ENCODE measurements at places on chromosomes 1 and 21.

- DNase-seq, result no peak
Measured at GRCh38 chr21:38363693-38364092, 106.9 kb downstream of the KCNJ15 start.

DNA sequence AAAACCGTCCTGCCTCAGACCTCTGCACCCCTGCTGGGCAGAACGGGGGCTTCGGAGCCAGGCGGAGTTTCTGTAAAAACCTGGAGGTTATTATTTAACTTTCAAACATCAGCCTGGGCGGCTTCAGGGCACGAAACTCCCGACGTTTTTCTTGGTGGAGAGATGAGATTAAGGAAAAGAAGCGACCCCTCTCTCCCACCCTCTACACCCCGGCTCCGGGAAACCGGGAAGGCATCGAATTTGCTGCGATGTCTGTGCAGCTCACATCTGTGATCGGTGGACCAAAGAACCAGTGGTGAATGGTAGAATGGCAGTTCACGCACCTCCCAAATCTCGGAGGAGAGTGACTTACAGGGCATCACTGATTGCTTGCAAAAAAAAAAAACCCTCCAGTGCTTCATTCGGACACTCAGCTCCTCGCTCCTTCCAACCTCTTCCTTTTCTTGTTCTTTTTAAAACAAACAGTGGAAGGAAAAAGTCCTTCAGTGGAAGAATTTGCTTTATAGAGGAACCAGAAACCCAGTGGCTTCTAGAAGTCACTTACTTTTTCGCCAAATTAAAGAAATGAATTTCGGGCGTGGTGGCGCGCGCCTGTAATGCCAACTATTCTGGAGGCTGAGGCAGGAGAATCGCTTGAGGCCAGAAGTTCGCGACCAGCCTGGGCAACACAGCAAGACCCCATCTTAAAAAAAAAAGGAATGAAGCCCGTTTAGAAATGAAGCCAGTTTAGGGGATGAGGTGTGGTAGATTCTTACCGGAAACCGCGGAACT, 884 bp downstream of the PHACTR4 start:
- DNase-seq, result no peak

- DNase-seq, result no peak
Measured at GRCh38 chr1:165560883-165561656, 17.3 kb downstream of the LRRC52 start.

GRCh38 chr1:149972547-149972946, 35.9 kb upstream of the MTMR11 start:
- no peak for DNase-seq

DNA sequence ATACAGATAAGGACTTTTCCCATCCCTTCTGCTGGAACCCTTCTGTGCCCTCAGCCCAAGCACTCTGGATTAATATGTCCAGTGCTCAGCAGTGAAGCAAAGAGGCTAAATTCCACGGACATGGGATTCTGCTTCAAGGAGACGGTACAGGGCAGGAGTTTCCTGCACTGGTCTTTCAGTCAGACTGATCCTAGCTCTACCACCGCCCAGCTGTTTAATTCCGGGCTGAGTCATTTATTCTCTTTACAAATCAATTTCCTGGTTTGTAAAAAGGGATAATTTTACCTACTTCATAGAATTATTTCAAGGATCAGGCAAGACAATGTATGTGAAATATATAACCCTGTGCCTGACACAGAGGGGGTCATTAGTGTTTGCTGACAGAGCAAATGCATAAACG, 41.6 kb upstream of the NRDC start:
- DNase-seq, result no peak

DNA sequence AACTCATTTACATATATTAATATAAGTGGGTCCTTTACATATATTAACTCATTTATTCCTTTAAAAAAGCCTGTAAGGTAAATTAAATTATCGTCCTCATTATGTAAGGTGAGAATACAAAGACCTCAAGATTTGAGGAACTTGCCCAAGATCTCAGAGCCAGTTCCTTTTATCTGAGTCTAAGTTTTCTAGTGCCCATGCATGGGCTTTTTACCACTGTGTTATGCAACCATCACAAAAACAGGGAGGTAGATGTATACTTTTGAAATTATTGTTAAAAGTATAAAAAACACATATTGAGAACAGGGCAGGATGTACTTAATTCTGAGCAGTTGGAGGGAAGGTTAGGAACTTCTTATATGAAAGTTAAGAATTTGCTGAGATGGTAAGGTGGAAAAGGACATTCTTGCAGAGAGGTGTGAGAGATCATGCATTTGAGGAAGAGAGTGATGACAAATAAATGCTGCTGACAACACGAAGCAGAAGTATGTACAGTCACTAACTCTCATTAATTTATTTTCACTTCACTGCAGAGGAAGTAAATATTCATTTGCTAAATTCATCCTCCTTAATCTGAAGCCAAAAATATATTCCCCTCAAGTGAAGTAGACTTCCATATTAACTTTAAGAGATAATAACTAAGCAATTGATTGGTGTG, 28.9 kb upstream of the LYPLAL1 start:
- DNase-seq, result no peak

DNA sequence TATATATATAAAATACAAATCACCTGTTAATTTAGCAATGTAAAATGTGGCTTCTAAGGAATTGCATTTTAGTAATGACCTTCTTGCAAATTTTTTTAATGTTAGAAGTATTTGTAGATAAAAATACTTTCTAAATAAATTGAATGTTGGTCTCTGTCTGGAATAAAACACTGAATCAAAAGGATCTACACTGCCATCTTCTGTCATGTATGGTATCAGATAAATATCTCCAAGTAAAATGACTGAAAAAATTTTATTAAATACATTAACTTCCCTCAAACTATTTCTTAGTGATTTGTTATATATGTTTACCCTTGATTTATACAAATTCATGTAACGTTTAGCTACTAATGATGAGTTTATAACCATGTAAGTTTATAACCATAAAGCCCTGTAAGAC, 2029.3 kb downstream of the MRPL39 start:
- DNase-seq, result no peak

DNA sequence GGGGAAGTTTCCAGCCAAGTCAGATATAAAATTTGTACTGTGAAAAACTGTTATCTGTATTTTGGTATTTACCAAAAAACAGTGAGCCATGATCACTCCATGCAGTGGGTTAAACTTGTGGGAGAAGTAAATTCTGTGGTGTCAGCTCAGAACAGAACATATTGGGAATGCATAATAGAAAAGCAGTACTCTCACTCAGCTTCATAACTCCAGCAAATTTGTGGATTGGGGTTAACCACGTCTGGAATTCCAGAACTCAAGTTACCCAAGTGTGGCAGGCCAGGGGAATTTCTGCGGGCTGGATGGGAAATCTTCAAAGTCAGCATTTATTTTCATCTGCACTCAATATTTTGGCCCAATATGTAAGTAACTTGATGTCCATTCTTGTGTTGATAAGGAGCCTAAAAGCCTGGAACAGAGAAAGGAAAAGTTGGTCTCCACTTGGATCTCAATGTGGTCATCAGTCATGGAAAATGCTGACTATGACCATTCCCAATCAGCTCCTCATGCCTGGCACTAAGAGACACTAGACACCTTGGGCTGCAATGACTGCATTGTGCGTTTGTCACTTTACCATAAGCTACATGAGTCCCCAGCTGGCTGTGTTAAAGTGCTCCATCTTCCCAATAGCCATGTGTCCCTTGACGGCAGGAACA, 39.1 kb upstream of the ENAH start:
- DNase-seq, result no peak

DNA sequence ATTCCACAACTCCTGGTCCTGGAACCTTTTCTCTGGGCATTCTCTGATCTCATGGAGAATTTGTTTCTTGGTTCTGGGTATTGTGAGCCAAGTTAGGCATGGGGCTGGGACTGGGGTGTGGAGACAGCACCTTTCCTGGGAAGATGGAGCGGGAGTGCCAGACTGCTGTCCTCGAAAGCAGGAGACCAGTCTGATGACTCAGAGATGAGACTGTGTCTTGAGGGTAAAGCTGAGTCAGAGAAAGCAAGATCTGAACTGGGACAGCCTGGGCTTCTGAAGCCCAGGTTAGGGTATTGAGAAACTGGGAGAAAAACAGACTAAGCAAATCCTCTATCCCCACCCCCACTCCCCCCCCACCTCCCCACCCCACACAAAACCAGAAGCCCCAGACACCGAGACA, 2.2 kb upstream of the KANK4 start:
- DNase-seq, result no peak

DNA sequence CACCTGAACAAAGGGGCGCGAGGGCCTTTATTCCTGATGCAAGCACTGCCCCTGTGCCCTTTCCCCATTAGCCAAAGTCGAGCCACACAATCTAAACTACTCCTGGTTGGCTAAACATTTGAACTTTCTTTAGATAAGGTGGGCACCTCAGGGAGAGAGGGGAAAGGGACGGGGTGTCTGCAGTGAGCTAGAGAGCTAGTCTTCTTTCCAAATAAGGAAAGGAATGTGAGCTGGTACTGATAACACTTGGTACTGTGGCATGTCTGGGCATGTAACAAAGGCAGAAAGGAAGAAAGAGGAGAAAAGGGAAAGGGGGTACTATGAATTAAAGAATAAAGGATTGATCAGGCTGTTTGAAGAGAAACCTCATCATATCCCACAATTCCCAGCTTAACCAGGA, 62.8 kb downstream of the OVGP1 start:
- DNase-seq, result no peak

DNA sequence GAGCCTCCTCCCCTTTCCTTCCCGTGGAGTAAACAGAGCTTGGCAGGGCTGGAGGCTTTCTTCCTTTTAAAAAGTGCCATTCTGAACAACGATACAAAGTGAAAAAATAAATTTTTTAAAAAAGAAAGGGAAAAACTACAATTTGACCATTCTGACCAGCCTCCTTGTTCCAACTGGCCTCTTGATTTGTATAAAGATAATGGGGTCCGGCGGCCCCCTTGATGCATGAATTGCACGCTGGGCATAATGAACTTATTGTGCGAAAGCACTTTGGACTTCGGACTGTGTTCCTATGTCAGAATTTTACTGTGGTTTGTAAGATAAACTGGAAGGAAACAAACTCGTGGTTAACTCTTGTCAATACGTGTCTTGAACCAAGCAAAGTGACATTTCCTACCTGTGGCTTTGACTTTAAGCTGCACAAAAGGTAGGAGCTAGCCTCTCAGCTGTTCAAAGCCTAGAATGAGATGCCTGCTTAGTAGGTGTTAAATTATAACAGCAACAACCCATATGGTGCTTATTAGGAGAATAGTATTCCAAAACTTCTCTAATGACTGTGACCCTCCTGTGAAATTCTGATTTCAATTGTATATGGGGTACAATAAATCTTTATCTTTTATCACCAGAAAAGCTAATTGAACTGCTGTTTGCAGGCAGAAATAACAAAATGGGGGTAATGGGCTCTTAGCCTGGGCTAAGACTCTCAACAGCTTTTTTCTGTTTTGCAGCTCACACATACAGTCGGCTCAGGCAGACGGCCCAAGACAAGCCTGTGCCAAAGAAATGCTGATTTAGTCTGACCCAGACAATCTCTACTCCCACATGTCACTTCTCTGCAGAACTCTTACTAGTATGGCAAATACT, 9.3 kb downstream of the IRF2BP2 start:
- no peak for DNase-seq

GRCh38 chr1:238466459-238466858, 575.7 kb upstream of the ZP4 start:
- no peak for DNase-seq

GRCh38 chr1:53943090-53943489, 2.4 kb downstream of the IFT25 start:
- no peak for DNase-seq

DNA sequence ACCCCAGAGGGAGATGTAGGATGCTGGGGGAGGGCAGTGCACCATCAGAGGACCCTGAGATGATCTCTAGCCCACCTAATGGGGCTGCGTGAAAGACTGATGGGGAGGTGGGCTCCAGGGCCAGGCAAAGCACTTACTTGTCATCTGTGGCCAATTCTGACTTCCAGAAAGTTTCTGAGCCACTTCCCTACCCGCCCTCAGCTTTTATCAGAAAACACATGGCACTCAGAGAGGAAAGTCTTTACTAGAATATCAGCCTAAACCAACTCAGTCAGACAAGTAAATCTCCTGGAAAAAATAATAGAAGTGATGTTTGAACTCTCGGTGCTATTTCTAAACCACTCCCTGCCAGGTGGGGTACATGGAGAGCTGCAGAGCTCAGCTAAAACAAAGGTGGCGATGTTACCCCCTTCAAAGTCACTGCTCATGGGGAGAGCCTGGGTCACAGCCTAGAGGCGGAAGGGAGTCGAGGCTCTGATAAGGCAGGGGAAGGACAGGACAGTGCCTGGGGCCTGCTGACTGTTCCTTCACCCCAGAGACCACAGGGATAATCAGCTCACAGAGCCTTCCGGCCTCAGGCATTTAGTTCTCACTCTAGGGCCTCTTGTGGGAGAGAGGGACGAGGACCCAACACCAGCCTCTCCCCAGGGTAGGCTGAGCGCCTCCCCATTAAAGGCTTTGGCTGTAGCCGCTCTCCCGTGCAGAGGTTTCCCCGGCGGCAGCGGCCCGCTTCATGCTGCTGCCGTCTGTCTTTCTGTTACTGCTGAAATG, 14.2 kb downstream of the SMIM12 start:
- no peak for DNase-seq

GRCh38 chr1:46699666-46700065, 19.2 kb downstream of the EFCAB14 start:
- no peak for DNase-seq

DNA sequence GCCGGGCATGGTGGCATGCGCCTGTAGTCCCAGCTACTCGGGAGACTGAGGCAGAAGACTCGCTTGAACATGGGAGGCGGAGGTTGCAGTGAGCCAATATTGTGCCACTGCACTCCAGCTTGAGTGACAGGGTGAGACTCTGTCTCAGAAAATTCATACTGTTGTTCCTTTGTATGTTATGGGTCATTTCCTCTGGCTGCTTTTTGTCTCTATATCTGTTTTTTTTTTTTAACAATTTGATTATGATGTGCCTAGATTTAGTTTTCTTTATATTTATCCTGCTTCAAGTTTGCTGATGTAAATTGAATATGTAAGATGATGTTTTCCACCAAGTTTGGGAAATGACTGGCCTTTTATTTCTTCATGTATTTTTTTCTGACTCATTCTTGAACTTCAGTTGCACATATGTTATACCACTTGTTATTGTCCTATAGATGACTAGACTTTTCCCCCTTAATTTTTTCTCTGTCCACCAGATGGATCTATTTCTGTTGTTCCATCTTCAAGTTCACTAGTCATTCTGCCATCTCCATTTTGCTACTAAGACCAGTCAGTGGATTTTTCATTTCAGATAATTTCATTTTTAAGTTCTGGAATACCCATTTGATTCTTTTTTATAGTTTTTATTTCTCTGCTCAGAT, 173.5 kb downstream of the GALNT2 start:
- DNase-seq, result no peak

- DNase-seq, result no peak
Measured at GRCh38 chr21:20661246-20661645, 337.0 kb upstream of the NCAM2 start.

Measured in stimulated activated CD8-positive, alpha-beta memory T cell treated with anti-CD3 and anti-CD28 coated beads, Interleukin-7, amount 100 ng/mL, for 1 hour (primary cell).